ENCODE measurements at places on chromosomes 2 and 18.

- DNase-seq = no peak
Measured at GRCh38 chr18:22224339-22224738, 55.0 kb downstream of the GATA6 start.

DNA sequence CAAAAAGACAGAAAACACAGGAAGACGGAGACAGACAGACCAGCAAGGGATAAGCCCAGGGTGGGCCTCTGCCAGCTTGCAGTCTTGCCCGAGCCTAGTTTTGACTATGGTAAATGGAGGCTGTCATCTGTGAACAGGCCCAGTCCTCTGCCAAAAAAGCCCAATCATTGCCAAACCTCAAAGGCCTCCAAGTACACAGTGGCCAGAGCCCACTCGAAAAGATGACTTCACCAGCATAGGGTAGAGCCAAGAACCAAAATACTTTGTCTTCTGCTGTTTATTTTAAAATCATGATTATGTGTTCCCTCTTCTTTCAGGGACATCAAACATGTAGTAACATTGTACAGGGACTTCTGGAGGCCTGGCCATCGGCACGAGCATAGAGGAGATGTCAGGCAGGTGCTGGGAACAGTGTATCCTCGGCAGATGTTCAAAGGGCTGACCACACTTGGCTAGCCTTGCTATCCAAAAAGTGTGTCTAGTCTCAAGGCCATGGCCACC lies 66.0 kb downstream of the TTC32 start:
- no peak for DNase-seq

GRCh38 chr2:43306197-43306596 lies 79.8 kb upstream of the ZFP36L2 start:
- no peak for DNase-seq

- DNase-seq = no peak
Measured at GRCh38 chr2:122007126-122007525, 251.7 kb downstream of the TSN start.

DNA sequence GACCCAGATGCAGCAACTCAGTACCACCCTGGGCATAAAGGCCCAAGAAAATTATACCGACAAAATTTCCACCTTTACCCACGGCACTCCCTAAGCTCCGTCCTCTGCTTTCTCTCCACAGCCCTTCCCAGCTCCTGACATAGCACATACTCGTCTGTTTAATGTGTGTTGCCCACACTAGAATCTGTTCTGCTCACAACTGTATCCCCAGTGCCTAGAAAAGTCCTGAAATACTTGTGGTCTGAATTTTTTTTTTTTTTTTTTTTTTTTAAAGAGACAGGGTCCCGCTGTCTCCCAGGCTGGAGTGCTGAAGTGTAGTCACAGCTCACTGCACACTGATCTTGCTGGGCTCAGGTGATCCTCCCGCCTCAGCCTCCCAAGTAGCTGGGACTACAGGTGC lies 62.3 kb downstream of the ADCY3 start:
- DNase-seq = no peak

GRCh38 chr18:51623653-51624052 lies 426.2 kb upstream of the MEX3C start:
- DNase-seq = no peak

DNA sequence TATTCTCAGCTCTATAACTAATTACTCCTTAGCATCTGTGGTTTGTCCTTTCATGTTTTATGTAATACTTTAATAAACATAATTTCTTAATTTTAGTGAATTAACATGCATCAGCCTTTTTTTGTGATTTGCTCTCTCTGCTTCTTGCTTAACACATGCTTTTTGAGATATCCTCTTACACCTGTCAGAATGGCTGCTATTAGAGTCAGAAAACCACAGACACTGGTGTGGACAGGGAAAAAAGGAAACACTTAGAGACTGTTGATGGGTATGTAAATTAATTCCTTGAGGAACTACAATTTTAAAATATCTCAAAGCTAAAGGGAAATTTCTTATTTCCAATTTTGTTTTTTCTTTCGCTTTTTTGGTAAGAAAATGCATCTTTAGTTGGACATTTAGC lies 549.0 kb downstream of the ZNF804A start:
- DNase-seq = no peak

GRCh38 chr2:190177249-190178040 lies 114.9 kb upstream of the MSTN start:
- DNase-seq = no peak

DNA sequence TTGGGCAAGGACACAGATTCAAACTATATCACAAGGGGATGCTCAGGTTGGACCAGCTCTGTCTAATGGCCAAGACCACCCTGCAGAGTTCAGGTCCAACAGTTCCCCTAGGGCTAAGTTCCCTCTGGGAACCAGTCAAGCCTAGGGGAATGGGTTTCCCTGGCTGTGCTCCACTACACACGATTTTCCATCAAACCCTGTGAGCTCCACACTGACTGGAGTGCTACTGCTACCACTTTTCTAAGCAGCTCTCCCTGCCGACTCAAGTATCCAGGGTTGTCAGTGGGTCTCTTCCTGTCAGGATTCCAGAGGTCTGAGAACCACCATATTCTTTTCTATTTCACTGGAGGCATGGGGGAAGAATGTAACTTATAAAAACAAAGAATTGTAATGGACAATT lies 280.4 kb upstream of the COL3A1 start:
- no peak for DNase-seq

- peak; percentile 20 for DNase-seq
Measured at GRCh38 chr18:32328379-32328778, 138.5 kb downstream of the MEP1B start.

GRCh38 chr2:174776223-174776622 lies 12.0 kb upstream of the CHRNA1 start:
- no peak for DNase-seq

GRCh38 chr2:162734866-162735265 lies 103.7 kb downstream of the KCNH7 start:
- DNase-seq = no peak

- no peak for DNase-seq
Measured at GRCh38 chr2:216366777-216367471, 5.4 kb downstream of the MARCHF4 start.

- no peak for DNase-seq
Measured at GRCh38 chr2:120053891-120054290, 41.0 kb downstream of the EPB41L5 start.

- DNase-seq = peak; percentile 81
Measured at GRCh38 chr2:176111309-176111663, 4.2 kb downstream of the HOXD11 start.

DNA sequence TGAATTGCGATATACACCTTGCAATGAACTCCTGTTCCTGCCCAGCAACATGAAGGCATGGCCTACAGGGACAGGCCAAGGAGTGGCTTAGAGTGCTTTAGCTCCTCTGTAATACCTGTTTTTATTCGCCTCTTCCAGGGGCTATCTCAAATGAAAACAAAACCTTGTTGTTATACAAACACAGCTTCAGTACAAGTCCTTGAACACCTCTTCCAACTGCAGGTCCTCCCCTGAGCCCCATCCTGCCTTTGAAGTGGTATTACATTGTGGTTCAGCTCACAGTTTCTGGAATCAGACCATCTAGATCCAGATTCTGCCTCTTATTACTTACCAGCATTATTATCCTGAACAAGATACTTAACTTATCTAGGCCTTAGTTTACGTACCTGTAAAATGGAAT lies 83.0 kb upstream of the HNRNPA3 start:
- DNase-seq = no peak

- no peak for DNase-seq
Measured at GRCh38 chr2:54669677-54670484, 53.6 kb upstream of the EML6 start.

DNA sequence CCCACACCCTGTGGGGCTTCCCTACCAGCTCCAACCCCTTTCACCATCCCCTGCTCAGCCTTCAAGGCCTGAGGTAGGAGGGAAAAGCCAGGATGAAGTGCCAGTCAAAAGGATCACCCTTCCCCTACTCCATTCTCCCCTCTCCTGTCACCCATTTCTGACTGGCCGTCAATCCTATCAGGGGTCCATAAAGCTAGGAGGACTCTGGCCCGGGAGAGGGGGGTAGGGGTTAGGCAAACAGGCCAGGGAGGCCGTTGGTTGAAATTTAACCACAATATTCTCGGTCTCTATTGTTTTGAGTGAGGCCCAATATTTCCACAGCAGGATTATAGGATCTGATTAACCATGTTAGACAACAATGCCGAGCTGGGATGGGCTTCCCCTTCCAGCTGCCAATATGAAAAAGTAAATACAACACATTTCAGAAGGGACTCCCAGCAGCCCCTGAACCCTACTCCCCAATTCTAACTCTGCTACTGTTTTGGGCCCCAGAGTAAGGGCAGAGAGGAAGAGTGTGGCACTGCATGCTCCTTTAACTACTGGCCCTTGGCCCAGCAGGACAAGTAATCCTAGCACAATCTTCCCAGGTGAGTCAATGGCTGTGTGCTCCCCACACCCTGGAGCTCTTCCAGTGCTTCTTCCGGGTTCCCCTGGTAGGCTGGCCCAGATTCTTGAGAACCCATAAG lies 10.6 kb upstream of the IHH start:
- DNase-seq = no peak

GRCh38 chr2:120853306-120854013 lies 117.8 kb downstream of the GLI2 start:
- DNase-seq = no peak

GRCh38 chr2:12663306-12664037 lies 53.3 kb upstream of the TRIB2 start:
- DNase-seq = no peak

All from kidney glomerular epithelial cell (primary cell).